Hepatocyte (in vitro differentiated cells): ENCODE measurements at places on chromosomes 13 and 19.

DNA sequence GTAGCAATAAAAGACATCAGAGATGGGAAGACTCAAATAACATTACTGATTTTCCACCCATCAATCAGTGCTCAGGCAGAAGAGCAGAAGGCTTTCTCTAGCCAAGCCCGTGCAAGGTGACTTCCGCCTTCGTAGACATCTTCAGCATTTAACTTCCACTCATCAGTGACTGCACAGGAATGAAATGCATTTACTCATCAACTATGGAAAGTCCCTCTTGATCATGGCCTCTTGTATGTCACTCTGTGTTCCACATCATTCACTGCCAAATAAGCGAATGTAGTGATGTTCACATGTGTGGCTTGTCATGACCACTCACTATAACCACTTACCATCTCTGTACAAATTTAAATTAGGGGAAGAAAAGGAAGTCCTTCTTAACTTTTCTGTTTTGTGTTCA, 49.4 kb downstream of the SACS start:
- no peak for DNase-seq

GRCh38 chr13:106212386-106213010, 323.0 kb downstream of the EFNB2 start:
- no peak for DNase-seq

GRCh38 chr19:30212574-30212973, 159.6 kb upstream of the ZNF536 start:
- no peak for DNase-seq

GRCh38 chr13:105817498-105817897, 718.0 kb downstream of the EFNB2 start:
- DNase-seq, result no peak

DNA sequence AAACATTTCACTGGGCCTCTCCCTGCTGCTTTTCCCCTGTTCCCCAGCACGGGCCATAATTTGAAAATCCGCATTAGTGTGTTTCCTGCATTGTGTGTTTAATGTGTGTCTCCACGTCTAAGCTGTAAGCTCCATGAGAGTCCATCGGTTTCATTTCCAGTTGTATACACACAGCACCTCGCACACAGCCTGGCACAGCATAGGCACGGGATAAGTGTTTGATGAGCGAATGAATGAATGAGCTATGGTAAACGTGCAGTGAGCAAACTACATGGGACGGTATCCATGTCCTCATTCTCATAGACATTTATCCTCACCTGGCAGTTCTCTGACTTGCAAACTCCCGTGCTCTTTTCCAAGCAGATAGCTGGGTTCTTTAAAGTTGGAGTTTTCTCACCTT, 106.1 kb downstream of the RAB20 start:
- DNase-seq, result no peak

DNA sequence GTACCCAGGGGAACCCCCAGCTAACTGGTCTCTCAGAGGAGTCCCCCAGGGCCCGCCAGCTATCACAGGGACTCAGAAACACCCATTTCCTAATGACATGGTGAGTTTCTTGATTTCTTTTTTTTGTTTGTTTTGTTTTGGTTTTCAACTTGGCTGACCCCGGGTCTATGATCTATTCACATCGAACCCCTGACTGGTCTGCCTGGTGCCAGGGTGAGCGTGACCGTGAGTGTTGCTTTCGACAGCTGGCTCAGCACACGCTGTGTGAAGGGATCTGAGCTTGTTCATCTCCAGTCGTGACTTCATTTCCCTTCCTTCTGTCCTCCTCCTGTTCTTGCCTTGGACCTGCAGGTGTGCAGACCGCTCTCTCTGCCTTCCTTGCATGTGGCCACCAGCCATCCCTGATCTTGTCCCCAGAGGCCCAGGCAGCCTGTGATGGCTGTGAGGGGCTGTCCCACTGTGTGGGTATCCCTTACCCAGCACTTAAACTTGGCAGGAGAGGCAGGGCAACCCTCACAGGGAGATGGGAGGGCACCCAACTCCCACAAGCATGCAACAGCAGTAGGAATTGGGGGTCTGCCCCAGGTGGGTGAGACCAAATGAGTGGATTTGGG, 26.2 kb downstream of the TMEM161A start:
- no peak for DNase-seq

- DNase-seq, result no peak
Measured at GRCh38 chr13:97341135-97341534, 92.8 kb upstream of the RAP2A start.
